ENCODE measurements at places on chromosomes 16 and 17.

DNA sequence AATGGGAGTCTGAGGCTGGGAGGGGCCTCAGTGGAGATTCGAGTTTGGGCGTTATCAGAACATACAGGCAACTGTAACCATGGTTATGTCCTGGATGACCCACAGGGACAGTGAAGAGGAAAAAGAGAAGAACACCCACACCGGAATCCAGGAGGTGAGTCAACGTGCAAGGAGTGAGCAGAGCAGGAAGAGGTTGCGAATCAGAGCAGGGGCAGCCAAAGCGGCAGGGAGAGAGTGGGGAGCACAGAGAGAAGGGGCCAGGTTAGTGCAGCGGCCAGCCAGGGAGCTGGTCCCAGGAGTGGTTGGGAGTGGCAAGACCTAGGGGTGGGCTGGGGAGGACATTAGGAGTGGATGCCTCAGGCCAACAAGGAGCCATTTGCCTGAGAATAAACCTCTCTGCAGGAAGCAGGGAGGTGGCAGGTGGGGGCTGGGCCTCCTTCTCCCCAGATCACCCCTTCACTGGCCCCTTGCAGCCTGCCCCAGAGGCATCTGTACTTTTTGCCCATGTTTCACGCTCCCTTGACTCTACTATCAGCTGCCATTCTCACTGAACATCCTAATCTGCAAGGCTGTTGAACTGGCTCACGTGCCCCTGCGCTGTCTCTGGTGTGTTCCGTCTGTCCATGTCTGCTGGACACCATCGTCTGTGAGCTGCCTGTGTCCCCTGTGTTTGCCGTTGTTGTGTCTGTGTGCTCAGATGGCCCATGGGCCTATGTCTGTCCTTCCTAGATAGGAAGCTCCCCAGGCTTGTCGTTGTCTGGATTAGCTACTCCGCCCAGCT, 5.1 kb downstream of the KRT13 start:
- DNase-seq, result no peak

GRCh38 chr17:77543801-77544200, 403.0 kb downstream of the SEC14L1 start:
- DNase-seq, result no peak

- DNase-seq, result no peak
Observed at GRCh38 chr17:37829592-37830123, 84.8 kb upstream of the HNF1B start.

DNA sequence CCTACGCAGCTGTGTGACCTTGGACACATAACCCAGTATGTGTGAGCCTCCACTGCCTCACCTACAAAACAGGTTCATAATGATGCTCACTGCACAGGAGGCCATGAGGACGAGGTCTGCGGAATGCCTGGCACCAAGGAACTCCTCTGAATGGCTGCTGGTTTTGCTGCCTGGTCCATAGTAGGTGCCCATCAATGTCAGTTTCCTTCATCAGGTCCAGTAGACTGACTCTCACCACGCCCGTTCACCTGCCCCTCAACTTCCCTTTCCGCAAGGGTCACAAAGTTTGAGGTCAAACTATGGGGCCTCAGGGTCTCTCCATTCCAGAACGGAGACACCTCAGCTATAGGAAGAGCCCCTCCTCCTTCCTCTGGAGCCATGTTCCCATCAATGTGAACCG, 8.8 kb downstream of the PNMT start:
- DNase-seq, result no peak

DNA sequence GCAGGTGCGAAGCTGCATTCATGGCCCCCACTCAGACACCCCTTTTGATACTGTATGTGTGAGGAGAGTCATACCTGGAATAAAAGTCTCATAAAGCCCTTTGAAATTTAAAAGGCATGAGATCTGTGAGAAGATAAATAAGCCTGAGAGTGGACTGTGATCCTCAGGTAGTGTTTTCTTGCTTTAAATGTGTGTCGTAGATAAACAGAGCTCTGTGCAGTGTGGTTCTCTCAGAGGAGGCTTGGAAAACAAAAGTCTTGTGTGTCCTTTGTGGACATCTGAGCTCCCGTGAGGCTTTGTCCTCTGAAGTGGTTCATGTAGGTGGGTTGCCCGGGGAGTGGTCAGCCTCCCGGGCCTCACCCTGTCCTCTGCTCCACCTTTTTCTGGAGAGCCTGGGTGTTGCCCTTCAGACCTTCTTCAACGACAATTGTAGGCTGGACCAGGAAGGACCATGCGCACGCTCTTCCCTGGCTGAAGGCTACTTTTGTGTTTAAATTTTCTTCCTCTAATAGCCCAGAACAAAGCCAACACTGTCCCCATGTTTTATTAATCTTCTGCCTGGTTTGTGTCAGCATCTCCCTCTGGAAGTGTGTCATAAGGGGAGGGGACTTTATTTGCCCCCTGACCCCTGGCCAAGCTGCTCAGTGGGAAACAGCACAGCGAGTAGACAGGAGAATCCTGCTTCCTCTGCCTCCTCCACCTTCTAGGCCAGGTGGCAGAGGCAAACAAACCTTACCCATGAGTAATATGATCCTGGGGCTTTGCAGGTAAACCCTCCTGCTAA, 151.2 kb downstream of the MSI2 start:
- DNase-seq, result no peak

DNA sequence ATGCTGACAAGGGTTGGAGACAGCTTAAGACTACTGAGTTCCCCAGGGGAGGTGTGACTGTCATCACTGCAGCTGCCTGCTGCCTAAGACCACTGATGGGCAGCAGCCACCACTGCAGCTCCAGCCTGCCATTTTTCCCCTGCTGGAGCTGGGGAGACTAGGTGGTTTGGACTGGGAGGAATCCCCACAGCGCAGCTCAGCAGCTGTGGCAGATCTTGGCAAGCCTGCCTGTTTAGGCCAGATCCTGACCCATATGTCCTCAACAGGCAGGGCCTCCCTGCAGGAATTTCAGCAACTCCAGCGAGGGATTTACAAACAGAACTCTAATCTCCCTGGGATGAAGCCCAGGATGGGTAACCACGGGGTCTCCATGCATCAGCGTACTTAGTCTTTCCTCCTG, 356.4 kb upstream of the TOM1L1 start:
- DNase-seq, result no peak

GRCh38 chr16:88532434-88533241, 37.6 kb upstream of the ZC3H18 start:
- no peak for DNase-seq

DNA sequence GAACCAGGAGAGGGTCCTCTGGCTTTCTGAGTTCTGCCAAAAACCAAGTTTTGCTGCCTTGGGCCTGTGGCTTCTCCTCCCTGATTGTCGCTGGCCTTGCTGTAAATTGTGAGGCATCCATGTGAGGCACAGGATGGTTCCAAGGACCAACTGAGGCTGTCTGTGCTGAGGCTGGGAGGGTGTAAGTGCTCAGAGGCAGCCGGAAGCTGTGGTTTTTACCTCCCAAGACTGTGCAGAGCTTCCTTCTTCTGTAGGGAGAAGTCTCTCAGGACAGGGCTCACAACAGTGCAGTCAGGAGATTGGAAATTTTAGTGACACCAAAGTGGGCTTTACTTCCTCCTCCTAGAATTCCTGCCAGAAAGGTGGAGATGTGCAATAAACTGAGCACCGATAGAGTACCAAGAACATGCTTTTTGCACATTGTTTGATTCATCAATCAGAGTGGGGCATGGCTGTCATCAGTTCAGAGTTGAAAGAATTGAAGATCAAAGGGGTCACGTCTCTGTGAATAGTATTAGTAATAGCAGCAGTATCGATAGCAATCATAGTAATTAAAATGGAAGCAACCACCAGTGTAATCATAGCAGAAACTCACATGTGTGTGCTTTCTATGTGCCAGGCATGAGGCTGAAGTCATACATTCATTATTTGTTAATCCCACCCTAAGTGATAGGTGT, 467.1 kb downstream of the WWOX start:
- no peak for DNase-seq

GRCh38 chr17:80743181-80743771, 198.6 kb downstream of the RPTOR start:
- no peak for DNase-seq

DNA sequence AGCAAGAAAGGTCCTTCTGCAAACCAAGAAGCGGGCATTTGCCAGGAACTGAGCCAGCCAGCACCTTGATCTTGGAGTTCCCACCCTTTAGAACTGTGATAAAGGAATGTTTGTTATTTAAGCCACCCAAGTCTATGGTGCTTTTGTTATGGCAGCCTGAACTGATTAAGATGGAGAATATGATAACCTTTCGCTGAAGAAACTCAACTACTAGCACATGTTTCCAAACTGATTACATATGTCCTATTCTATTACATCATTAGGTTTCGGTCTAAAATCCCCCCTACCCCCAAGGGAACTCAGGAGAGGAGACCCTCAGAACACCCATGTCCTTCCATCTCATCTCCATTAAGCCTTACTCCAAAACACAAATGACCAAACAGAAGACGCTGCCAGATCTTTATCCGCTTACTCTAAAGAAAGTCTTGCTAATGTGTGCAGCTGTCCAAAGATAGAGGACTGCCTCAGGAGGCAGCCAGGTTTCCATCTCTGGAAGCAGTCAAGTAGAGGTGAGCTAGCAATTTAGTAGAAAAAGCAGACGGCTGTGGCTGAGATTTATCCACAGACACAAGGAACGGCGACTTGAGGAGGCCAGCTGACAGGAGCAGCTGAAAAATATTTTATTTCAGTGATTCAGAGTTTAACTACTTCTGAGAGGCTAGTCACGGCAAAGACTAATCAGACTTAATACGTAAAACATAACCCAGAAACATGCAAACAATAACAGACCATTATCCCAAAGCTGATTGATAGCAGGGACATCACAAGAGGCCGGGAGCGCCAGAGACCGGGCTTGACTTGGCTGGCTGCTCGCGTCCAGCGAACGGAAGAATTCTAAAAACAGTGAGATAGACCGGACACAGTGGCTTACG, 611.4 kb upstream of the CDH5 start:
- no peak for DNase-seq

DNA sequence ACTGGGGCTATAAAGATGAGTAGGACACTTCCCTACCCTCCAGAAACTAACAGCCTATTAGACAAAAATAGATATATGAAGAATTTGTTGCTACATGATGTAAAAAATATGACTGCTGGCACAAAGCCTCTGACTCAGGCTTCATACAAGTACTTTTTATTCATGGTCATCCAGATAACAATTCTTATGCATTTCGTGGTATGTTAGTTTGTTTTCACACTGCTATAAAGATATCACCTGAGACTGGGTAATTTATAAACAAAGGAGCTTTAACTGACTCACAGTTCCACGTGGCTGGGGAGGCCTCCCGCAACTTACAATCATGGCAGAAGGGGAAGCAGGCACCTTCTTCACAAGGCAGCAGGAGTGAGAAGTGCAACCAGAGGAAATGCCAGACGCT, 112.5 kb upstream of the HLF start:
- no peak for DNase-seq

DNA sequence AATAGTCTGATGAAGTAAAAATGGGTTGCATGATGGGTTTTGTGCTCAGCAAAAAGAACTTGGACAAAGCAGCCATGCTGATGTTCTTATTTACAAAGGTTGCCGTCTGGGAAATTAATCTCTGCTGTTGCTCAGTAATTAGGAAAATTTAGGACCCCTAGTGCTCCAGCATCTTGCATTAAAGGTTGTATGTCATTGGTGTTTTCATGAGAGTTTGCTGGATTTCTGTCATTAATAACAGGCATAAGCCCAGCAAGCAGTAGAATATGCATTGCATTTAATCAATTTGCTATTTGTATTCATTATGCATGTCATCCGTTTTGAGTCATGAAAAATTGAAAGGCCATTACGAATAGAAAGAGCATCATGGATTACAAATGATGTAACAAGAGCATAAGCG, 45.3 kb upstream of the C16orf78 start:
- DNase-seq, result no peak

DNA sequence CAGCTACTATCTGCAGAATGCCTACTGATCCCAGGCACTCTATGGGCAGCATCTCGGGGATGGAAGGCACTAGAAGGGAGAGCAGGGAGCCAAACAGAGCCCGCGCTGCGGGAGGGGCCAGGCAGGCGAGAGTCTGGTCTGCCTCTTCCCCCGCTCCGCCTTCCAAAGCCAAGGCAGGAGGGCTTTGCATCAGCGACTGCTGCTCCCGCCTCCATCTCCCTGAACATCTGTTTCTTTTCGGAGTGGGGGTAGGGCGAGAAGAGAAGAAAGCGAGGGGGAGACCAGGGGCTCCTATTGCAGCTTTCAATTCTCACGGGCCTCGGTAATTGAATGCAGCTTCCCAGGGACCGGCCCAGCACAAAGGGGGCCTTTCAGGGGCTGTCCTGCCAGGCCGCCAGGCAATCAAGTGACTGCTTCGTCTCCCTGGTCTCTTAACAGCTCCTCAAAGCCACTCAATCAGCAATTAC, 31.4 kb upstream of the CDC42EP4 start:
- DNase-seq, result no peak

- DNase-seq, result no peak
Observed at GRCh38 chr17:64455993-64456885, 7.3 kb downstream of the MILR1 start.

- no peak for DNase-seq
Observed at GRCh38 chr17:37130984-37131446, 182.3 kb downstream of the AATF start.

- DNase-seq, result no peak
Observed at GRCh38 chr17:80308692-80309517, 48.3 kb downstream of the RNF213 start.

GRCh38 chr16:20316715-20317114, 10.6 kb downstream of the GP2 start:
- DNase-seq, result no peak

Data from activated CD4-positive, CD25-positive, alpha-beta regulatory T cell (primary cell).